Cortex of kidney (tissue), 1 donor: ENCODE measurements at places on chromosomes 16 and 17.

- no peak for DNase-seq
Observed at GRCh38 chr17:9814337-9814945, 7.4 kb downstream of the GSG1L2 start.

DNA sequence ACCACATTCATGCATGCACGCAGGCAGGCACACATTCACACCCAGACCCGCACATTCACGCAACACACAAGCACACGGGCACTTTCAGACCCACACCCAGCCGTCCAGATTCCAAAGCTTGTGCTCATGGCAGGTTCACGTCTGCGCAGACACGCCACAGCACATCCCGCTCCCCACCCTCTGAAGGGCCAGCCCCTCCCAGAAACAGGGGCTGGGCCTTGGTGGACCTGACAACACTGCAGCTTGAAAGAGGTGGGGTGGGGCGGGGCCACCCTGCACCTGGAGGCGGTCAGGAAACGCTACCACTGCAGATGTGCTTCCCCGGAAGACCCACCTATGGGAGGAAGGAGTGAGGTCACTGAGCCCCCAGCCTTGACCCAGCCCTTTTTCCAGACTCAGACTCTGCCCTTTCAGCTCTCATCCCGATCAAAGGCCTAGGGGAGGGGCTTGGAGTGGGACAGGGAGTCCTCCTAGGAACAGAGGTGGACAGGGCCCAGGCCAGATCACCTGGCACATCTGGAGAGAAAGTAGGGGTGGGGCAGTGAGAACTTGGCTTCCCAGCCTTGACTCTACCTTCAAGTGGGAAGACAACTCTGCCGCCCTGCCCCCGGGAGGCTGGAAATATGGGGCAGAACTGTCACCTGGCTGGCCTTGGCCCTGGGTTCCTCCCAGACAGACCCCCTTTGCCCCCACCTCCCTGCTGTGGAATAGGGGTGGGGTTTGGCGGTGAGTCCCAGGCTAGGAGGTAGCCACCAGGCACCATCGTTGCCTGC, 11.0 kb downstream of the P3H4 start:
- DNase-seq, result no peak

DNA sequence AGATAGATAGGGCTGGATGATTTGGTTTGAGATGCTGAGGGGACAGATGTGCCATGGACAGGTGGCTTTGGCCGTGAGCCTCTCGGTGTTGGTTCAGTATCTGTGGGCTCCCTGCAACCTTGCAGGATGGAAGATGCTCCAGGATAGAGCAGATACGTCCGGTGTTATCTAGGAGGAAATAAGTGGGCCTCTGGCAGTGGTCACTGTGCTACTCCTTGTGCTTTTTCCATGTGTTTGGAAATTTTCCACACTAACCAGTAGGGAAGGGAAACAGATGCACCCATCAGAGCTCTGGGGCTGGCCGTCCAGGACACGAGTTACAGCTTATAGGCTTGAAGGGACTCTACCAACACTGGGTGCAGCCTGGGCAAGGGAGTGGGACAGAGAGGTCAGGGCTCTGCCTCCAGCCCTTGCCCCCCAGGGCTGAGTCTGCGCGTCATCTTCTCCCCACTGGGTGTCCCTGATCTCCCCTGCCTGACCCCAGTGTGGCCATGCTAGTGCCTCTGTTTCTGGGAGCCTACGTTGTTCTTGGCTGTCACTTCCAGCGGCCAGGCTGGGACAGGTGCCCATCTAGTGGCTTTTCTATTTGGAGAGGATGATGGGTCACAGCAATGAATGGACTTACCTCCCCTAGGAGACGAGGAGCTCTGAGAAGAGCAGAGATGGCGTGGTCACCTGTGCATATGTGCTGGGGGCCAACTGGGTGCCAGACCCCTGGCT, 166.9 kb downstream of the SEC14L1 start:
- DNase-seq, result no peak

GRCh38 chr17:4256952-4257351, 6.8 kb downstream of the ANKFY1 start:
- no peak for DNase-seq

- DNase-seq, result no peak
Observed at GRCh38 chr17:57600074-57600473, 145.0 kb downstream of the CCDC182 start.

GRCh38 chr16:85534536-85535351, 78.4 kb upstream of the GSE1 start:
- DNase-seq, result no peak

DNA sequence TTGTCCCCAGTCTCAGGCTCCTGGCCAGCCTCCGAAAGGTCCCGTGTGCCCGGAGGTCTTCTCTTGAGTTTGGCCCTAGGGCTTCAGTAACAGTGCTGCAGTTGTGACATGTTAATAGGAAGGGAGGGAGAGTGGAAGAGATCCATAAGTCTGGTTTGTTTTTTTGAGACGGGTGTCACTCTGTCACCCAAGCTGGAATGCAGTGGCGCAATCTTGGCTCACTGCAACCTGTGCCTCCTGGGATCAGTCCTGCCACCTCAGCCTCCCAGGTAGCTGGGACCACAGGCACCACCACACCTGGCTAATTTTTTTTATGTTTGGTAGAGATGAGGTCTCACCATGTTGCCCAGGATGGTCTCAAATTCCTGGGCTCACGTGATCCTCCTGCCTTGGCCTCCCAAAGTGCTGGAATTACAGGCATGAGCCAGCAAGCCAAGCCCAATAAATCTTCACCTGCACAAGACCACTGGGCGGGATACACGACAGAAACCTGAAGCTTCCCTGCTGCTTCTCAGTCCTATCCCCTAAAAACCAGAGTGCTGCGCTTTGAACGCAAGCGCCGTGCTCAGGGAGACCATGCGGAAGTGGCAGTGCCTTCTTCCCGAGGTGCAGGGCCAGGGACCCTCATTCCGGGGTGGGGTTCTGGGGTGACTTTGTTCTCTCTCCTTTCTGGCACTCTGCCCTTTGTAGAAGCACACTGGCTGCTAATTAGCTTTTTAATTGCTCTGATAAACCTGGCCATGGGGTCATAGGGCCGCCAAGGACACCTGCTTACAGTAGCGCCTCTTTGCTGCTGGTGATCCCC, 10.9 kb downstream of the TRAF7 start:
- DNase-seq, result no peak

GRCh38 chr17:17028059-17028877, 14.0 kb upstream of the MPRIP start:
- DNase-seq, result no peak

DNA sequence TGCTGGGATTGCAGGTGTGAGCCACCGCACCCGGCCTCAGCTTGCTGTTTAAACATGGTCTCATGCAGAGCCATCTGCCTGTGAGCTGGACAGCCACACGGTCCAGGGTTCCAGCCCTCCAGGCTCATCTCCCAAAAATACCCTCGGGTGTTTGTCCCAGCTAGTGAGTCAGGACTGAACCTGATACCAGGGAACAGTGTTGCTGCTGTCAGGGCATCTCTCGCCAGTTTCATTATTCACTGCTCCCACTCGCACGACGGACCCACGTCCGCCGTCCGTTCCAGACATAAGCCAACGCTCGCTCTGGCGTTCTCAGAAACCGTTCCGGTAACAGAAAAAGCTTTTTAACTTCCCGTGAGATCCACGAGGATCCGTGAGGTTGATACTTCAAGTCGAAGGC, 77.6 kb downstream of the NXN start:
- no peak for DNase-seq

DNA sequence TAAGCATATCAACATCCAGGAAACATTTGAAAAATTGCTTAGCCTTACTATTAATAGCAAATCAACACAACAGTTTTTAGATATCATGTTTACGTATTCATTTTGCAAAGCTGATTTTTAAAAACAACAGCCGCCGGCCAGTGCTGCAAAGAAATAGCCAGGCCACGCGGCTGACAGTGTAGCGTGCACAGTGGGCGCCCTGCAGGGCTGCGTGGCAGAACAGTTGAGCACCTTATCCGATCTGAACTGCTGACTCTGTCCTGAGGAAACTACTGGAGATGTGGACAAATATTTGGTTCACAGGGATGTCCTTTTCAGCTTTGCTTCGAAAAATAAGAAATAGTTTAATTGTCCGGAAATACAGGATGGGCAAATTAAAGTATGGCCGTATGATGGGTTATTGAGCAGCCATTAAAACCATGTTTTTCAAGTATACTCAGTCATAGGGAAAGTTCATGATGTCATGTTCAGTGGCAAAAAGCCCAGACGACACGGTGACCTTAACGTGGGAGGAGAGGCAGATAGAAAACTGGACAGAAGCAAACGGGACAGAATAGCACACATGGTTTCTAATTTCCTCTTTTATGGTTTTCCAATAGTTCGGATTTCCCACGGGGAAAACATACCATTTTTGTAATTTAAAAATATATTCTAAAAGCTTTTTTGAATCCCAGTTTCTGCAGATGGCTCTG, 52.4 kb upstream of the ENDOV start:
- no peak for DNase-seq

- DNase-seq, result no peak
Observed at GRCh38 chr16:78444-79150, 572 bp downstream of the MPG start.

- no peak for DNase-seq
Observed at GRCh38 chr16:72961863-72962262, 86.1 kb downstream of the ZFHX3 start.

DNA sequence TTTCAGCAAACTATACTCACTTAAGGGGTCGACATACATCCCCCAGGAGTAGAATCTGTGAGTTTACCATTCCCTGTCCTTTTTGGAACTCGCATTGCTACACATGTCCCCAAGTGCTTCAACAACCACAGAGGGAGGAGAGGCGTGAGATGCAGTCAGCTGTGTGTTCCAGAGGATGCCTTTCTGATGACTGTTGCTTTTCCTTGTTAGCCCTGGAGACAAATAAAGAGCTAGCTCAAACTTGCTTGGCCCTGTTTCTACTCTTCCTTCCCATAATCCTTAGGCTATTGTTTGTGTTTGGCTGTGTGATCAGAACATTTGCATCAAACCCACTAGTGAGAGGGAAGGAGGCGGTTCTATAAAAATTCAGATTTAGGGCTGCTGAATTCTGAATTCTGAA, 264.0 kb downstream of the ENGASE start:
- no peak for DNase-seq

DNA sequence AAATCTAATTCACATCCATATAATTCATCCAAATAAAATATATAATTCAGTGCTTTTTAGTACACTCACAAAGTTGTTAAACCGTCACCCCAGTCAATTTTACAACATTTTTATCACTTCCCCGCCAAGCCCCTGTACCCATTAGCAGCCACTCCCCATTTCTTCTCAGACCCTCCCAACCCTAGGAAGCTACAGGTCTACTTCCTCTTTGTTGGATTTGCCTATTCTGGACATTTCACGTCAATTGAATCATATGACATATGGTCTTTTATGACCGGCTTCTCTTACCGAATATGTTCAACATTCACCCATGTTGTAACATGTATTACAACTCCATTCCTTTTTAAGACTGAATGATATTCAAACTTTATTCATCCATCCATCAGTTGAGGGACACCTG, 19.9 kb upstream of the MLKL start:
- no peak for DNase-seq

DNA sequence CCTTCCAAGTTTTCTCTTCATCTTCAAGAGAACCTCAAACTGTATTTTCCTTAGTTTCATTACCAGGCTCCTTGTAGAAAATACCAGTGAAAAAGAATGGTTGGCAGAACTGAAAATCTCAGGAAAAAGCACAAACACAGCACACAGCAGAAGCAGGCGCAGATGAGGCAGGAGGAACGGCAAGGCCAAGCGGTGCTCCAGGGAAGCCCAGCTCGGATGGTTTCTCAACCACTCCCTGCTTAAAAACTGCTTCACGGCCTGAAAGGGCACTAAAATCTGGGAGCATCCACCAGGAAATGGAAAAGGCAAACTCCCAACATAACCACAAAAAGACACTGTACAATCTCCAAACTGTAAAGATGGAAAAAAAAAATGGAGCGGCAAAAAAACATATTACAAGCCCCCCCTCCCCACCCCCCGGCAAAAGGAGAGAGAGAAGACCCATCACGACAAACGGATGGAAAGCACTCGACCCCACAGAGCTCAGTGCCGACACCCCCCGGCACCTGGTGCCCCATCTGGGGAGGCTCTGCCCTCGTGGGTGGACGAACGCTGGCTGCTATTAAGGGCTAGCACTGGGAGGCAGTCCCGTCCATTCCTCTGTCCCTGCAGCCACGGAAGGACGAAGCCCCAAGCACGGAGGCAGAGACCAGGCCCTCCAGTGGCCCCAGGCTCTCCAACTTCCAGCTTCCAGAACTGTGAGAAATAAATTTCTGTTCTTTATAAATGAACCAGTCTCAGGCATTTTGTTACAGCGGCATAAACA, 127.5 kb downstream of the ZNF778 start:
- DNase-seq, result no peak

DNA sequence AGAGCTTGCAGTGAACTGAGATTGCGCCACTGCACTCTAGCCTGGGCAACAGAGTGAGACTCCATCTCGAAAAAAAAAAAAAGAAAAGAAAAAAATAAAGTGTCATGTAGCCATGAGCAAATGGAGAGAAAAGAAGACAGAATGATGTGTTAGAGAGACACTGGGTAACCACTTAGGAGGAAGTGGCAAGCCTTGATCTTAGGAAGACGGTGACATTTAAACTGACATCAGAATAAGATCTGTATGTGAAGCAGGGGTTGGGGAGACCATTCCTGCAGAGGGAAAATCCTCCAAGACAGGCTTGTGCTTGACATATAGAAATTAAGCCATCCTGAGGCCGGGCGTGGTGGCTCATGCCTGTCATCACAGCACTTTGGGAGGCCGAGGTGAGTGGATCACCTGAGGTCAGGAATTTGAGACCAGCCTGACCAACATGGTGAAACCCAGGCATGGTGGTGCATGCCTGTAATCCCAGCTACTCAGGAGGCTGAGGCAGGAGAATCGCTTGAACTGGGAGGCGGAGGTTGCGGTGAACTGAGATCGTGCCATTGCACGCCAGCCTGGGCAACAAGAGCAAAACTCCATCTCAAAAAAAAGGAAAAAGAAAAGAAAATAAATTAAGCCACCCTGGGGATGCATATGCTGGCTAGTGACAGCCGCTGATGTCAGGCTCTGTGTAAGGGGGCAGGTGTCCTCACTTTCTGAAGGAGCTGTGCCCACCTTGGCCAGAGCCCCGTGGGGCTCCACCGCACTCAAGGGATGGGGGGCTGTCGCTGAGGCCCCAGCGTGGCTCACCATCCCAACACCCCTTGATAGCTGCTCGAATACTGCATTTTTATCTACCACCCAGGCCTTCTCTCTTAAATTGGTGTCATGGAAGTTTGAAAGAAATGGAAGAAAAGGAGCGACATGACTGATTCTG, 13.1 kb upstream of the CYB5B start:
- DNase-seq, result no peak

GRCh38 chr17:2892305-2892971, 96.2 kb downstream of the RAP1GAP2 start:
- no peak for DNase-seq

- DNase-seq, result no peak
Observed at GRCh38 chr17:71110326-71110725, 941.0 kb downstream of the KCNJ2 start.

GRCh38 chr17:45096141-45096540, 35.0 kb downstream of the NMT1 start:
- DNase-seq, result no peak

GRCh38 chr16:31508706-31509195, 560 bp upstream of the RUSF1 start:
- no peak for DNase-seq

- no peak for DNase-seq
Observed at GRCh38 chr17:49404361-49404760, 10.3 kb downstream of the PHB1 start.

- DNase-seq, result no peak
Observed at GRCh38 chr16:85879975-85880831, 18.8 kb upstream of the IRF8 start.

GRCh38 chr17:67891481-67892119, 66.3 kb downstream of the BPTF start:
- no peak for DNase-seq

- no peak for DNase-seq
Observed at GRCh38 chr16:29816694-29817441, 916 bp downstream of the PAGR1 start.

GRCh38 chr16:84768808-84769197, 51.0 kb upstream of the CRISPLD2 start:
- no peak for DNase-seq
